HT1080 (cell line): ENCODE measurements at places on chromosomes 7 and 10. TPM values are rescaled to one million over a fixed set of nuclear protein-coding genes. Genes with fewer than 3 reads are reported as not detected.

DNA sequence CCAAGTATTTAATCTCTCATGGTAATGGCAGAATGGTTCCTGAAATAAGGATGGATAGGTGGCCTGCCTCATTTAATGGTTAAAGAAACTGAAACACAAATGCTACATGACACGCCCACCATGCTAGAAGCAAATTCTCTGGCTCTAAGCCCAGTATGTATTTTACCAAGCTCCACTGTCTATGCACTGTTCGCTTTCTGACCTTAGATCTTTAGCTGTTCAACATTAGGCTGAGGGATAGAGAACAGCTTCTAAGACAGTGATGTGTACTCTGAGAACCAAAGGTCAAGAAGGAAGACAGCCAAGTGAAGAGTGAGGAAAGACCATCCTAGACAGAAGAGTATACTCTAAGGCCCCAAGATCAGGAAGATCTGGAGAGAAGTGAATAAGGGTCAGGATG, 26.6 kb downstream of the FAM3C start:
- no peak for DNase-seq

DNA sequence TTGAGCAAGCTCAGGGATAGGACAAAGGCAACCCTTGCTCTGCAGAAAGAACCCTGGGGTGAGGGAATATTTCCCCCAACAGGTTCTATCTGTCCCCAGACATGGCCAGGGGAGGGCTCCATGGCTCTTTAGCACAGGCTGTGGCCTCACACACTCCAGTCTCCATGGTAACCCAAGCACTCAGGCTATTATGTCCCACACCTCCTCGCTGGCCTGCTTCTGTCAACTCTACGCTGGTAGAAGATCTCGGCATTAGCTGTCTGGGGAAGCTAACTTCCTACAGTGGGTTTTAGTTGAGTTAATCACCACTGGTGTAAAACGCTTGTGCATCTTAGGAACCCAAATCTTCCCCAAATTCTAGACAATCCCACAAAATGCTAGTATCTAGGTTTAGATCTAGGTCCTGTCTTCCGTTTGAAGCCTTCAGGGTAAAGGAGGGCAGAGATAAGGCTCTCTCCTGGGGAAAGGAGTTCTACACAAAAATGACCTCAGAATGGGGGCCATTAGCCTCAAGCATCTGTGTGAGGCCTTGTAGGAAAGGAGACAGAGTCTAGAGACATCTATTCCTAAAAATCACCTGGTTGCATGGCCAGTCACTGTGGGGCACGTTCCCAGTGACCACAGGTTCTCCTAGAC, 36.7 kb upstream of the SLIT1 start:
- no peak for DNase-seq

- DNase-seq = peak; percentile 76
These were observed 88.5 kb downstream of the CTNNA3 start for GRCh38 chr10:67607472-67607871.

GRCh38 chr10:91559169-91559568, 73.7 kb downstream of the PPP1R3C start:
- no peak for DNase-seq

IGFBP1 gene
- 0.48 TPM in 1 of 2 replicates, not detected in the other for total RNA-seq

- DNase-seq = no peak
These were observed 251.7 kb downstream of the KLF6 start for GRCh38 chr10:3533296-3533695.

DNA sequence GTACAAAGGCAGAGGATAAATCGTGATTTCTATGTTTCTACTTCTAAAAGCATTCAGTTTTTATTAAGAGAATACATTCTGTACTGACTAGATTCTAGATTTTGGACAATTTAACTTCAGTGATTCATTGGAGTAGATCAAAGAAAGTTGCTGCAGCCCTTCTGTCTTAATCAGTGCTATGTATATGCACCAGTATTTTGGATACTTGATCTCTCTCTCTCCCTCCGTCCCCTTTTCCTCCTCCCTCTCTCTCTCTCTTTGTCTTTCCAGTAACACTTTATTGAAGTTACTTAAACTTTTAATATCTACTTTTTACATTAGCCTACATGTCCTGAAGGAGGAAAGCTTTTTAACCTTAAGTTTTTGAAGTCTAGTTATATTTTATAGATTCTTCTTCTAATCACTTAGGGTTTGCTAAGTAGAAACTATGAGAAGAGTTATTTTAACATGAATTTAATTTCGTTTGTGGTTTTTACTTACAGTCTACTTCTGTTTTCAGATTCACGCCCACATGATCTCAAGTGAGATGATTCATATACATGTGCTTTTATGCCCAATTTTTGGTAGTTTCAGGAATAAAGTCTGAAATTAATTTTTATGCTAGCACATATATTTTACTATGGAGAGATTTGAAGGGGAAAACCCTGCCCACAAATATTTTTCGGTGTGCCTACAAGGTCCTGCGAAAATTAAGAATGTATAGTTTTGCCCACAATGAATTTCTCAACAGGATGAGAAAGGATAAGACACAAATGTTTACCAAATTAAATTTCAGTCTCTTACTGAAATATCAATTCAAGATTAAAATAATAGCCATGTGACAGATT, 9.1 kb downstream of the MDFIC start:
- no peak for DNase-seq

DNA sequence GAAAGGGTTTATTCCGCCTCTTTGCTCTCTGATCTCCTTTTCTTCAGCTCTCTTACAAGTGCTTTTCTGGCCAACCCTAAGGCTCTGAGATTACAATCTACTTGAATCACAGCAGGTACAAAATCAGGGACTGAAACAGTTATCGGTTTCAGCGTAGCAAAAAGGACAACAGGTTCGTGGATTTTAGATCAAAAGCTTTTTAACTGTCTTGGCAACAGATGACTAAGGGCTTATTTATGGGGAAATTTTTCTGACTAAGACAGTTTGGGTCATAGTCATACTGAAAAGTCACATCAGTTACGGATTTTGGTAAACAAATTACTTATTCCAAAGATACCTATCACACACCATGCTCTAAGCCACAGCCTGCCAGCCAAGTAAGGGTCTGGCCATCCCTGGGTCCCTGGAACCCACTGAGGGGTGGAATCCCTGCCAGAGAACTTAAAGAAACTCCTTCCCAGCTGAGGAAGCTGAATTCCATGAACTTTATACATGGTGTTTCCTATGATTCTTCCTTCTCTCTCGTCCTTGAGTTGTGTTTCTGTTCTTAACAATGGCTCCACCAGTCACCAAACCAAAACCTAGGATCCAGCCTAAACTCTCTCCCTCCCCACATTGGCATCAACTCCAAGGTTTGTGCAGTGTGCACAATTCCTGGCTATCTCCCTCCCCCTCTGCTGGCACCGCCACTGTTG, 169.3 kb downstream of the FAM107B start:
- DNase-seq = peak; percentile 51

GRCh38 chr10:3902054-3902808, 117.2 kb upstream of the KLF6 start:
- DNase-seq = no peak

ACTA2 gene
- 14.1 and 23.6 TPM in 2 replicates for total RNA-seq

GRCh38 chr7:135195968-135196629, 15.2 kb downstream of the WDR91 start:
- DNase-seq = no peak

GRCh38 chr7:133854739-133855138, 272.4 kb upstream of the LRGUK start:
- DNase-seq = peak; percentile 20

VSTM4 gene
- 2.2 and 2.7 TPM in 2 replicates for total RNA-seq

DNA sequence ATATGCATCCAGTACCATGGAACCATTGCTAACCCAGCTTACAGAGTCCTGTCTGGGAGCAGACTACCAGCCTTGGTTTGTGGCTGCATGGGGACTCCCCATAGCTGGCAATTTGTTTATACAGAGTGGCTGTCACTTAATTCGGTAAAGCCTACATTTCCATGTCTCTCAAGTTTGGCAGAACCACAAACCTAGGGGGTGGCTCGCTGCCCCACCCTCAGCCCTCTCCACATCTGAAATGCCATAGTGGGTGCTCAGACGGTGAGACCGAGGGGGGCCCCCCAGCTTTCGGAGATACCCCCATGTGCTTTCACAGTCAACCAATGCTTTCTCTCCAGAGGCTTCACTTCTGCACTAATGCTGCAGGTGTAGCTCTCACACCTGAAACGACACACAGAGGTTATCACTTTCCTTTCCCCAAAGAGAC, 75.5 kb upstream of the KAT6B start:
- no peak for DNase-seq

DNA sequence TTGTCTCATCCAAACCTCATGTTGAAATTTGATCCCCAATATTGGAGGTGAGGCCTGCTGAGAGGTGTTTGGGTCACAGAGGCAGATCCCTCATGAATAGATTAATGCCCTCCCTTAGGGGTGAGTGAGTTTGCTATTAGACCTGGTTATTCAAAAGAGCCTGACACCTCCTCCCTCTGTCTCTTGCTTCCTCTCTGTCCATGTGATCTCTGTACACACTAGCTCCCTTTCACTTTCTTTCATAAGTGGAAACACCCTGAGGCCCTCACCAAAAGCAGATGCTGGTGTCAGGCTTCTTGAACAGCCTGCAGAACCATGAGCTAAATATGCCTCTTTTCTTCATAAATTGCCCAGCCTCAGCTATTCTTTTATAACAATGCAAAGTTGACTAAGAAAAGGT, 447.1 kb downstream of the MDFIC start:
- DNase-seq = no peak

FXYD4 gene
- total RNA-seq = not detected in 2 replicates

GRCh38 chr10:72499701-72500100, 126.2 kb downstream of the MICU1 start:
- no peak for DNase-seq

OPALIN gene
- total RNA-seq = not detected in 2 replicates

DNA sequence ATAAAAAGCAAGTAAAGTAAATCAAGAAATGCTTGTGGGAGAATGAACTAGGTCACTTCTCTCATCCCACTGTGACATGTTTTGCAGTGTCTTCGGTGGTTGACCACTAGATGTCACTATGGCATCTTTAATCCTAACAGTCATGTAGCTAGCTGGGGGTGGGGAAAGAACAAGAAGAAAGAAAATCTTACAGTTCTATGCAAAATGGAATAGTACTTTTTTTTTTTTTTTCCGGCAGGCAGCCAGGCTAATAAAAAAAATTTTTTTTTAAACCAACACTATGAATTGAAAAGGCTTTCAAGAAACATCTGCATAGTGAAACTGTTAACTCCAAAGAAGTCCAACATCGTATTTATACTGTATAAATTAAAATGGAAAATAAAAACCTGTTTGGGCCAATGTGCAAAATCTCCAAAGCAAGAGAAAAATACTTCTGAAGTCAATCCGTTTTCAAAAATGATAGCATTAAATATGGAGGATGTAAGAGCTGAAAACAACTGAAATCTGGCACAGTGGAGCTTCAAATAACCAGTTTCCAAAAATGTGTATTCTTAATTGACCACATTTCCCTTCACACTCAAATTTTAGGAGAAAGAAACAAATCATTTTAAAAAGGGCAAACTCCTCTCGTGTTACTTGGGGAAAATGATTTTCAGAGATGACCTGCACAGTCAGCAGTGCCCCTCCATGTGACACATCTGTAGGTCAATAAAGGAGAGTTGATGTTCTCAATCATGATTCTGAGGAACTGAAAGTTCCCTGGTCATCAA, 38.5 kb downstream of the CDK1 start:
- peak; percentile 64 for DNase-seq

DNA sequence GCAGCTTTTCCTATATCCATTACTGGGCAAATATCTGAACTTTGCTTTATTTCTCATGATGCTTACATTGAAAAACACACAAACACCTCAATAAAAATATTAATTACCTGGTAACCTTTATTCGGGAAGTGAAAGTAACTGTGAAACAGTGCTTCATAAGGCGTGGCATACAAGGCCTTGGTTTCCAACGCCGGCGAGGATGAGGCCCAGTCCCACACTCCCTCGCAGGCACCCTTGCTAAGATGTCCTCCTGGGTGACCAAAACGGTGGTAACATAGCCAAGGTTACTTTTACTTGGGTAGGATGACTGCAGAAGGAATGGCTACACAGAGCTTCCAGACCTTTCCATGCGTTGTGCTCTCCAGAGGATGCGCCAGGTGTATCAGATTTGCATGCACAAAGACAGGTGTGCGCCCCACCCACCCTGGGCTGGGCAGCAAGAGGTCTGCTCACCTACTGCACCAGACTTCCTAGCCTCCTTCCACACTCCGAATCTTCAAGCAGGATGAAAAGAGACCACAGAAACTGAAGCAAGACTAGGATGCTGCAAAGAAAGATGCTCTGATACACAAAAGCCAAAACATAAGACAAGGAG, 13.3 kb upstream of the DAGLB start:
- DNase-seq = no peak

DNA sequence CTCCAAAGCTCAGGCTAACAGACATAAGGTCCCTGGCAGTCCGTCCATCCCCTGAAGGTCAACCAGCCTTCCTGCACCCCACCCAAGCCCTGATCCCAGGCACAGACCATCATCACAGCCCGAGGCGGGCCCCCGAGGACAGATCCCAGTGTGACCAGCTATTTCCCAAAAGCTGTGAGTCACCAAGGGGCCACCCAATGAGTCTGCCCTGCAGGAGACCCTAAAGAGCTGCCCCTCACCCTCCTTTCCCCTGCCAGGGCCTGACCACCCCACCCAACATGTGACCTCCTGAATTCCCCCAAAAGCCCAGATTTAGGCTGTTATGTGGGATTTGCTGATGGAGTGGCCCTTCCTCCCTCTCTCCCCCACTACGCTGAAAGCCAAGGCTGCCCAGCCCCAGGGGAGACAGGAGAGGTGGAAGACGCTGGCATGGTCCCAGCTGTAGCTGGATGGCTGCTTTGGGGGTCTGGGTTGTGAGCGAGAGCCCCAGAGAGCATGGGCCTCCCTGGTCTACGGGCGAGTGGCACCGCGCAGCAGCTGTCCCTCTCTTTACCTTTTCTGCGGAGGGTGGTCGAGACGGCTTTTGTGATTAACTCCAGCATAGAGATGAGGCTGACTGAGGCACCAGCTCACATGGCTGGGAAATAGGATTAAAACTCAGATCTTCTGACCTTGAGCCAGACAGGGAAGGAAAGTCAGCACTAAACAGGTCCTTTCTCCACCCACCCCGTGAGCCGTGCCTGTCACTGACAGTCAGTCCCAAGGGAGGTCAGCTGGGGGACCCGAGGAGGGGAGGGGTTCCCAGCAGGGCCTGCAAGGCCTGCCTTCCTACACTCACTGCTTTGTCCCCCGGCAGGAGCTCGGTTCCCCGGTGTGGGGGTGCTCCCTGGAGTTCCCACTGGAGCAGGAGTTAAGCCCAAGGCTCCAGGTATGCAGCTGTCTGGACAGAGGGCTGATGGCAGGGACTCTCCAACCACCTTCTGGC, 16.7 kb downstream of the ELN start:
- DNase-seq = no peak

GRCh38 chr7:18292584-18292983, 203.0 kb upstream of the HDAC9 start:
- DNase-seq = no peak
